Neural crest cell (in vitro differentiated cells): ENCODE measurements at places on chromosomes 6 and 20.

DNA sequence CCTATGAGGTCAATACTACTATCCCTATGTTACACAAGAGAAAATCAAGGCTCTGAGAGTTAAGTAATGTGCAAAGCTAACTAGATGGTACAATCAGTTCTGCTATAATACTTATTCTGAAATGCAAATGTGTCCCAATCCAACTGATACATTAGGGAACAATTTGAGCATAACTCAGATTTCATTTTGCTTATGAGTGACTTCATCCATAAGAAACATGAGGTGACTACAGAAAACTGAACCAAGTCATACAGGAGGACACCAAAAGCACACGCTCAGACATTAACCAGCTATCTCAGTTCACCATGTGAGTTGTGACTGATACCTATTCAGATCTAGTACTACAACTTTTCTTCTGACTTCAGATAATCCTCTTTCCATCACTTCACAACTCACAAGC, 179.9 kb upstream of the RUNX2 start:
- DNase-seq: no peak

- peak; percentile 61 for DNase-seq
Observed at GRCh38 chr20:64101731-64102621, 5.4 kb downstream of the NPBWR2 start.

DNA sequence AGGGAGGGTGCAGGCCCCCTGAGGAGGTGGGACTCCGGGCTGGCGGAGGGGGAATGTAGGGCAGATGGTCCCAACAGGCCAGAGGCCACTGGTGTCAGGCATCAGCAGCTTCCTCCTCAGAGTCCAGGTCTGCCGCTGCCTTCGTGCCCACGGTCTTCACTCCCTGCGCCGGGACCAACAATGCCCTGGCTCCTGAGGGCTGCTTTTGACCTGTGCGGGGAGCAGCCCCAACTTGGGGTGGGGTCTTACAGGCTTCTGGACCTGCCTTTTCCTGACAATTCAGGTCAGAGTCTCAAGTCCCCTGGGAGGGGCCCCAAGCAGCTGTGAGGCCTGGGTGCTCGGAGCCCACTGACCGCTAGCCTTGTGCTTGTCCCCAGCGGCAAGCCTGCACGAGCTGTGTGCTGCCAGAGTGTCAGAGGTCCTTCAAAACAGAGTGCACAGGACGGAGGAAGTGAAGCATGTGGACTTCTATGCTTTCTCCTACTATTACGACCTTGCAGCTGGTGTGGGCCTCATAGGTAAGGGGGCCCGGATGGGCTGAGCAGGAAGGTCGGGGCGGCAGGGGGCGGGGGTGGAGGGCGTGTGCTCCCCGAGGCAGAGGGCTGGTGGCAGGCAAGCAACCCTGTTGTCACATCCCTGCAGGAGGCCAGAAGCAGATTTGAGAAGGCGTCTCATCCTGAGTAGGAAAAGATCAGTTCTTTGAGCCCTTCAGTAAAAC, 25.3 kb upstream of the PYGB start:
- DNase-seq: no peak

- no peak for DNase-seq
Observed at GRCh38 chr20:34553366-34553867, 5.1 kb upstream of the MAP1LC3A start.

GRCh38 chr6:95142661-95143335, 434.5 kb upstream of the MANEA start:
- DNase-seq: no peak

DNA sequence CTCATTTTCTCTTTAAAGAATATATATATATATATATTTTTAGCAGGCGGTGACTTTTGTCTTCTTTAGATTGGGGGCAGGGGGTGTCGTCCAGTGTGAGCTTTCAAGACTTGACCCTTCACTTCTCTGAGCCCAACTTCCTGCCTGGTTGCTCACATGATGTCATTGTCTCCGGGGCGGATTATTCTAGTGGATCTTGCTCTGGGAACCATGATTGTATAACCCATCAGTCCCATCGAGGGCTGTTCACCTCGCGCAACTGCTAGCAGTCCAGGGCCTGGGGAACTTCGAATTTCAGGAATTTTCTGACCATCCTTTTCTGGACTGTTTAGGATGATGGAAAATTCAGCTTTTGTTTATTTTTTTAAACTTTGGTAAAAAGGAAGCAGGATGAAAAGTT, 1.0 kb downstream of the IGF2R start:
- peak; percentile 45 for DNase-seq

GRCh38 chr6:159151266-159151855, 17.8 kb upstream of the FNDC1 start:
- peak; percentile 52 for DNase-seq

- no peak for DNase-seq
Observed at GRCh38 chr20:23065266-23066201, 16.1 kb upstream of the THBD start.

DNA sequence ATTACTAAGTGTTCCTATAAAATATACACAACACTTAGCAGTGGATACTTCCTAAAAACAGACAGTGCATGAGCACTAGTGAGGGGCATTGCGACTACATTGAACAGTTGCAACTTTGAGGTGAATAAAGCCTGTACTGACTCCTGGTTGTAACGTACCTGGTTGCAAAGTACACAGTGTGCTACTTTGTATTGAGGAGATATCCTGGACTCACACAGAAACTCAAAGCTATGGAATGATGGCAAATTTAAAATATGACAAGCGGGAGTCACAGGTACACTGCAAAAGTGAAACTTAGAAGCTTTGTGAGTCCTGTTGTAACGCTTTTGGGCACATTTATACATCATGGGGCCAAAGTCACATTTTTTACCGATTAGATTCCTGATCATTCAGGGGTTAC, 55.6 kb upstream of the HLA-A start:
- no peak for DNase-seq

GRCh38 chr6:4664117-4664626, 112.0 kb upstream of the CDYL start:
- no peak for DNase-seq

GRCh38 chr6:145063091-145063490, 672.2 kb downstream of the EPM2A start:
- no peak for DNase-seq

- DNase-seq: no peak
Observed at GRCh38 chr6:27031302-27031701, 216.2 kb upstream of the PRSS16 start.

DNA sequence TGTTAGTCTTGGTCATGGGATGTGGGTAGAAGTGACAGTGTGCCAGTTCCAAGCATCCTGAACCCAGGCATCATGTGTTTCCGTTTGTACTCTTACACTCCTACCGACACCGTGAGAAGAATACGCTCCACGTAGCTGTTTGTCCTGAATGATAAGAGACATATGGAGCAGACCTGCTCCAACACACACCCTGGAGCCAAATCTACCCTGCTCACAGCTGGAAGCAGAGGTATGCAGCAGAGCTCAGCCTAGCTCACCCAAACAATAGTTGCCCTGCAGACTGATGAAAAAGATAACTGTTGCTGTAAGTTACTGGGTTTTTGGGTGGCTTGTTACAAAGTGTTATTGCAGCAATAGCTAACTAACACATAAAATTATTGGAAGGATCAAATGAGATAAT, 14.3 kb upstream of the PDSS2 start:
- DNase-seq: no peak

GRCh38 chr20:41379551-41379950, 12.9 kb upstream of the EMILIN3 start:
- DNase-seq: no peak

GRCh38 chr6:89487864-89488263, 54.9 kb downstream of the ANKRD6 start:
- no peak for DNase-seq

GRCh38 chr6:154280521-154280920, 76.1 kb downstream of the IPCEF1 start:
- no peak for DNase-seq

GRCh38 chr6:27332692-27333641, 20.9 kb upstream of the POM121L2 start:
- DNase-seq: peak; percentile 22

GRCh38 chr6:45736134-45736533, 279.5 kb downstream of the CLIC5 start:
- no peak for DNase-seq

- DNase-seq: no peak
Observed at GRCh38 chr6:33587529-33587928, 7.5 kb upstream of the BAK1 start.

DNA sequence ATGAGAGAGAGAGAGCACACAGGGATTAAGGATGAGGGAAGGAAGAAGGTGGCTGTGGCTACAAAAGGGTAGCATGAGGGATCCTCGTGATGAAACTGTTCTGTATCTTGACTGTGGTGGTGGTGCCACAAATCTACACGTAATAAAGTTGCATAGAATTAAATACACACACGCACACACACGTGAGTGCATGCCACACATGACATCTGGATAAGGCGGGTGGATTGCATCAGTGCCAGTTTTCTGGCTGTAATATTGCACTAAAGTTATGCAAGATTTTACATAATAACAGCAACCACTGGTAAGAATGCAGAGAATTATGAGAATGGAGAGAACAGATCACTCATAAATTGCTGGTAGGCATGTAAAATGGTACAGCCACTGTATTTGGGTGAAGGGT, 16.9 kb upstream of the STK35 start:
- DNase-seq: no peak

DNA sequence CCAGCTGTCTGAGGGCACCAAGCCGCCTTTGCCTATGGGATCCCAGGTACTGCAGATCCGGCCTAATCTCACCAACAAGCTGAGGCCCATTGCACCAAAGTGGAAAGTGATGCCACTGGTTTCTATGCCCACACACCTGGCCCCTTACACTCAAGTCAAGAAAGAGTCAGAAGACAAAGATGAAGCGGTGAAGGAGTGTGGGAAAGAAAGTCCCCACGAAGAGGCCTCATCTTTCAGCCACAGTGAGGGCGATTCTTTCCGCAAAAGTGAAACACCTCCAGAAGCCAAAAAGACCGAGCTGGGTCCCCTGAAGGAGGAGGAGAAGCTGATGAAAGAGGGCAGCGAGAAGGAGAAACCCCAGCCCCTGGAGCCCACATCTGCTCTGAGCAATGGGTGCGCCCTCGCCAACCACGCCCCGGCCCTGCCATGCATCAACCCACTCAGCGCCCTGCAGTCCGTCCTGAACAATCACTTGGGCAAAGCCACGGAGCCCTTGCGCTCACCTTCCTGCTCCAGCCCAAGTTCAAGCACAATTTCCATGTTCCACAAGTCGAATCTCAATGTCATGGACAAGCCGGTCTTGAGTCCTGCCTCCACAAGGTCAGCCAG, 283.0 kb downstream of the TSHZ2 start:
- no peak for DNase-seq

GRCh38 chr20:63495741-63496595, 2.9 kb downstream of the EEF1A2 start:
- DNase-seq: peak; percentile 77

DNA sequence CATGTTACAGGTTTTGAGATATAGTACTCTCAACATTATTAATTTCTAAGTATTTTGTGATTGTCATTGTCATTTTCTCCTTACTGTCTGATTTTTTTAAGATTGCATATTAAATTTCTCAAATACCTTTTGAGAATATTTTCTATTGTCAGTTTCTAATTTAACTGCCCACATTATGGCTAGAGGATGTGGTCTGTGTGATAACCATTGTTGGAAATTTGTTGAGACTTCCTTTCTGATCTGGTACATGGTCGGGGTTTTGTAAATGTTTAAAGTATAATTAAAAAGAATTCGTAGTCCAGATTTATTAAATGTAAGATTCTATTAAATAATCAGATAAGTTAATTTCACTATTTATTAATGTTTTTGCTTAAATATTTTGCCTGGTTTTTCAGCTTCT, 60.1 kb downstream of the SLX4IP start:
- DNase-seq: no peak

DNA sequence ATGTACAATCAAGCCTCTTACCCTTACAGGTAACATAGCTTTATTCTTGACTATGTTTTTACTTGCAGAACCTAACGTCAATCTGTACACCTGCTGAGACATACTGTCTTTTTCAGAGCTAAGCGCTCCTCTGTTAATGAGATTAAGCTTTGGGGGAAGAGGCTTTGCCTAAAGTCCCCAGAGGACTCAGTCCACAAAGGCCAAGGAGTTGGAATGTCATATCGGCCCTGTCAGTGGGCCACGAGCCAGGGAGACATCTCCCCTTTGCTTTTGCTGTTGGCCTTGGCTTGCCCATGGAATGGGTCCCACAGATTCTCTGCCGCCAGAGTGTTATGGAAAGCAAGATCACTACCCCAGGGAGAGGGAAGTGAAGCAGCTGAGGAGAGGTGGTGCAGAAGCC, 64.1 kb upstream of the SOX4 start:
- DNase-seq: no peak

GRCh38 chr6:133871131-133871530, 17.8 kb upstream of the TCF21 start:
- DNase-seq: no peak

DNA sequence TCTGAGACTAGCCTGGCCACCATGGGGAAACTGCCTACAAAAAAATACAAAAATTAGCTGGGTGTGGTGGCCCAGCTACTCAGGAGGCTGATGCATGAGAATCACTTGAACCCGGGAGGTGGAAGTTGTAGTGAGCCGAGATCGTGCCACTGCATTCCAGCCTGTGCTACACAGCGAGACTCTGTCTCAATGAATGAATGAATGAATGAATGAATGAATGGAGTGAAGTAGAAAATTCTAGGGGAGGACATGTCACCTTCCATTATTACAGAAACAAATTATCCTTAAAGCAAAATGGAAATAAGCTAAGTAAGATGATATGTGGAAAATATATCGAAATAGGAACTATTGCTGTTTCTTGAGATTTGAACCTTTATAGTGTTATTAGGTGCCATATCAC, 2.9 kb upstream of the PNISR start:
- no peak for DNase-seq

- DNase-seq: no peak
Observed at GRCh38 chr20:22348010-22348409, 236.4 kb downstream of the FOXA2 start.

- no peak for DNase-seq
Observed at GRCh38 chr20:58880994-58881752, 28.7 kb downstream of the GNAS start.

- no peak for DNase-seq
Observed at GRCh38 chr6:156884306-156884705, 107.1 kb downstream of the ARID1B start.

GRCh38 chr20:6348908-6349307, 226.1 kb upstream of the FERMT1 start:
- DNase-seq: no peak

DNA sequence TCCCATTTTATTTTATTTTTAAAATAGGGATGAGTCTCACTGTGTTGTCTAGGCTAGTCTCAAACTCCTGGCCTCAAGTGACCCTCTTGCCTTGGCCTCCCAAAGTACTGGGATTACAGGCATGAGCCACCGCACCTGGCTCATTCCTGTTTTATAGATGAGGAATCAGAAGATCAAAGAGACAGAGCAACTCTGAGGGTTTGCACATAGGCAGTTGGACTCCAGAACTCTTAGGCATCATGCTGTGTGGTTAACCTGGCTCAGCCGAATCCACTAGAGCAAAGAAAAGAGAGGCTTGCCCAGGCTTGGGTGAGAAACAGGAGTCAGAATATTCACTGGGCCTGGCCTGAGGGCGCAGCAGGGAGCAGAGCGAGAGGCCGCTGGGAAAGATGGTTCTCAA, 9.4 kb downstream of the MYH7B start:
- DNase-seq: no peak
